ENCODE measurements at places on chromosomes 2 and 18. TPM values are rescaled to one million over a fixed set of nuclear protein-coding genes. Genes with fewer than 3 reads are reported as not detected.

The SCN7A gene
- total RNA-seq: not detected

The MROH2A gene
- total RNA-seq: 0.10 TPM

The MALL gene
- 3.8 TPM for total RNA-seq

The SPP2 gene
- not detected for total RNA-seq
